Stimulated activated CD4-positive, alpha-beta T cell treated with anti-CD3 and anti-CD28 coated beads, Interleukin-15, amount 100 ng/mL, for 24 hours (primary cell): ENCODE measurements at places on chromosomes 11 and 22.

DNA sequence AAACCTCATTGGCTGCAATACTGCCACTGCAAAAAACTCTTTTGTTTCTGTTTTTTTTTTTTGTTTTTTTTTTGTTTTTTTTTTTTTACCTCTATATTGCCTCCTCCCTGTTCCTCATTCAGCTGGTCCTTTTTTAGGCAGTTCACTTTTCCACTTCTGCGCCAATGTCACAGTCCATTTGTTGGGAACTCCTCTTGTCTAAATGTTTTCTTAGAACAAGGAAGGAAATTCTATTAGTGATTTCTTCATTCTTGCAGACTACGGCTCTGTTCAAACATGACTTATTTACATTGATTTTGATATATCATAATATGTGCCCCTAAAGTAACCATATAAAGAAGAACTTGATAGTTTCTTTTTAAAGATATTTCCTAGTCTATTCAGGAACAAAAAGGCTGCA, 2.9 kb downstream of the FAM118B start:
- no peak for DNase-seq

DNA sequence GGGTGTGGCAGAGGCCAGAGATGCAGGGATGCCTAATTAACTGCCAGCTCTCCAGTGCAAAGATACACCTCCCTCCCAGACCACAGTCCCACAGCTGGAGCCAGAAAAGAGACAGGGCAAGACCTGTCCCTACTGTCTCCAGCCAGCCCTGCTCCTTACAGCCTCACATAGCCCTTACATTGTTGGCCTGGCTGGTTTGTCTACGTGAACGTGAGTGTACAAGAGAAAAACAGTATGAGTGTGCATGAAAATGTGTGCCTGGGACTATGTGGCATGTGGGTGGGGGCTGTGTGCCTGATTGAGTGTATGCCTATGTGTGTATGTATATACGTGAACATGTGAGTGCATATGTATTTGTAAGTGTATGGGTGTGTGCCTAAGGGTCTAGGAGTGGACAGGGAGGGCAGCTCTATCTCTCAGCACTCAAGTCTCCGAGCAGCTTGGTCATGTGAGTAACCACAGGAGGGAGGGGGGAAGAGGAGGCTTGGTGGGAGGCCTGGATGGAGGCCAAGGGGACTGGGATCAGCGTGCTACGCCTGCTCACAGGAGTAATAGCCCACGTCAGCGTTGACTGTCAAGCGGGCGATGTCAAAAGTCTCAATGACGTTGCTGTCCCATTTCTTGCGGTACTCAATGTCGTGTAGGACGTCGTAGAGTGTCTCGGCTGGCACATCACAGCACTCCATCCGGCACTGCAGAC, 6.6 kb upstream of the ARAP1 start:
- no peak for DNase-seq

DNA sequence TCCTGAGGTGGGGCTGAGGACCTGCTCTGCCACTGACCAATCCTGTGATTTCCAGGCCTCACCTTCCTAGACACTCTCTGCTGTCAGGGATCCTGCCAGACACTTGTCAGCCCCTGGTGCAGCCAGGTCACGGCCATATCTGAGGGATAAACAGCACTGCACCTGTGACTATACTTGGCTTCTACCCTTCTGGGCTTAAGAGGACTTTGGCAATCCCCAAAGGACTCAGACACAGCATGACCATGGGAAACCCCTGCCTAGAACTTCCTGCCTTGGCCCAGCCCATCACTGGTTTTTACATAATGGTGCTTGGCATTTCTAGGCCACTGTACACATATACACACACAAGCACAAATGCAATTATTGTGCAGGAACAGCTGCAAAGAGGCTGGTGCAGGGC, 11.6 kb upstream of the OLFML1 start:
- no peak for DNase-seq

- DNase-seq = no peak
Observed at GRCh38 chr22:33707581-33707980, 212.7 kb downstream of the LARGE1 start.

DNA sequence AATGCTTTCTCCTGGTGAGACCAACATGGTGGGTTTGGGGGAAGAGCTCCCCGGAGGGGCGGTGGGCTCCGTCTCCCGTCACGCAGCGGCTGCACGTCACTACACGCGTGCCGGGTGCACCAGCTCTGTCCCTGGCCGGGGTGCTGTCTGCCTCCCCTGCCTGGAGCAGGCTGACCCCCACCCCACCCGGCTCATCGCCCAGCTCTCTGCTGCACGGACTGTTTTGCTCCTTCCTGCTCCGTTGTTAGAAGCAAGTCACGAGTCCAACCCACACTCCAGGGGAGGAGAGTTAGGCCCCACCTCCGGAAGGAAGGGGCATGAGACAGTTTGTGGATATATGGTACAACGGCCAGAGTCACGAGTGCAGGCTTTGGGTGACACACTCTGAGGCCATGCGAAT, 364.9 kb downstream of the BRD1 start:
- DNase-seq = no peak

DNA sequence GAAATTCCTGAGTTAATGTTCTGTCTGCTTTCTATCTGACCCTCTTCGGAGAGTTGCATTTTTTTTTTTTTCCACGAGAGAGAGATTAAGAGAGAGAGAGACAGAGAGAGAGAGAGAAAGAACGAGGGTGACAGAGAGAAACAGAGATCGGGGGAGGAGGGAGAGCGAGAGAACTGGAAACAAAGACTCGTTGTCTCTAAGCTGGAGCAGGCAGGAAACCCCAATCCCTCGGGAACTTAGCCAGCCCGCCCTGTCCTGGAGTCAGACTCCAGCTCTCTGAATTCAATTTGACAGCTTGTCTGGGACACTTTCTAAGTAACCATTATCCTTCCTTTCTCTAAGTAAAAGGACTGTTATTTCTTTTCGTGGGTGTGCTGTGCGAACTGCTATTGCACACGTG, 76.9 kb downstream of the KCNJ1 start:
- DNase-seq = no peak

DNA sequence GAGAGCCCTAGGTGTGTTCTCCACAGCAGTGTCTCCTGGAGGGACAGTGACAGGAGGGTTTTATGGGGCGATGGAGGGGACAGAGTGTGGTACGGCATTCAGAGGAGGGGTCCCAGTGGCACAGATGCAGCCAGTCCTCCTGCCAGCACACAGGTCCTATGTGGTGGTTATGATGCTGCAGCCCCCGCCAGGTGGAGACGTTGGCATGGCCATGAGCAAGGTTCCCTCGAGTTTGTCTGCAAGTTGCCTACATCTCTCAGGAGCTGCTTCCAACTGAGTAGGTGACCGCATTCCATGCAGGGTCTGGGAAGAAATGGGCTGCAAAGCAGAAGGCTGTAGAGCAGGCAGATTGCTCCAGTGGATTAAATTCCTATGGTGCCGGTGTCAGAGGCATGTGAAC, 646.0 kb downstream of the TBC1D22A start:
- DNase-seq = no peak

GRCh38 chr11:18495703-18496102, 31.0 kb downstream of the TSG101 start:
- no peak for DNase-seq

- DNase-seq = peak; percentile 4
Observed at GRCh38 chr11:27319072-27319471, 43.9 kb downstream of the CCDC34 start.

- no peak for DNase-seq
Observed at GRCh38 chr22:50081426-50082196, 3.6 kb downstream of the MLC1 start.

DNA sequence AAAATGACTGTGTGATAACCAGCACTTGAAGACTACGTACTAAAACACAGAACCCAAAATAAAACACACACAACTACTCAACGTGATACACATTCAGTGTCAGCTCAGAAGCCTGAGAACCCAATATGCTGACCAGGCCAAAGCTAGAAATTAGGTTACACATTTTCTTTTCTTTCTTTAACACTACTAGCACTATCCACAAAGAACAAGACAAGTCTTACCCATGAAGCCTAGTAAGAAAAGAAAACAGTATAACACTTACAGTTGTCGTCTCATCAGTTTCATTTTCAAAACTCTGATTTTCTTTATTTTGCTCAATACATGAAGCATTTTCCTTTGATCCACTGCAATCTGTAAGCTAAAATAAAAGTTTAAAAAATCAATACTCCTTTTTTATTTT, 472.9 kb downstream of the DLG2 start:
- no peak for DNase-seq

- no peak for DNase-seq
Observed at GRCh38 chr11:85699957-85700741, 14.2 kb upstream of the CCDC89 start.

GRCh38 chr11:121214861-121215260, 77.7 kb upstream of the SC5D start:
- no peak for DNase-seq

DNA sequence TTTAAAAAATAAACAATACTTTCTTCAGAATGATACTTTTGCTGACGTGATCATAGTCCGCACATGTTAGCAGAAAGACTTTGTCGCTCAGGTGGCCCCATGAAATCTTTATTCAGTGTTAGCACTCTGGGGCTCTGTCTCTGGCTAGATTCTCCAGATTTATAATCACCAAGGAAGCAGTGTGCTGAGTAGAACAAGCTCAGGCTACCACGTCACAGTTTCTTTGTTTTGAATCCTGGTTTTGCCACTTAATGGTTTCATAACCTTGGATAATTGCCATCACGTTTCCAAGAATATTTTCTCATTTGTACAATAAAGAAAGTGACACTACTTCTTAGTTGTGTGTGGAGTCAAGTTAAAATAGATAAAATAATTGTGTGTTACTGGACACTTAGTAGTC, 3.9 kb upstream of the MUC15 start:
- no peak for DNase-seq

DNA sequence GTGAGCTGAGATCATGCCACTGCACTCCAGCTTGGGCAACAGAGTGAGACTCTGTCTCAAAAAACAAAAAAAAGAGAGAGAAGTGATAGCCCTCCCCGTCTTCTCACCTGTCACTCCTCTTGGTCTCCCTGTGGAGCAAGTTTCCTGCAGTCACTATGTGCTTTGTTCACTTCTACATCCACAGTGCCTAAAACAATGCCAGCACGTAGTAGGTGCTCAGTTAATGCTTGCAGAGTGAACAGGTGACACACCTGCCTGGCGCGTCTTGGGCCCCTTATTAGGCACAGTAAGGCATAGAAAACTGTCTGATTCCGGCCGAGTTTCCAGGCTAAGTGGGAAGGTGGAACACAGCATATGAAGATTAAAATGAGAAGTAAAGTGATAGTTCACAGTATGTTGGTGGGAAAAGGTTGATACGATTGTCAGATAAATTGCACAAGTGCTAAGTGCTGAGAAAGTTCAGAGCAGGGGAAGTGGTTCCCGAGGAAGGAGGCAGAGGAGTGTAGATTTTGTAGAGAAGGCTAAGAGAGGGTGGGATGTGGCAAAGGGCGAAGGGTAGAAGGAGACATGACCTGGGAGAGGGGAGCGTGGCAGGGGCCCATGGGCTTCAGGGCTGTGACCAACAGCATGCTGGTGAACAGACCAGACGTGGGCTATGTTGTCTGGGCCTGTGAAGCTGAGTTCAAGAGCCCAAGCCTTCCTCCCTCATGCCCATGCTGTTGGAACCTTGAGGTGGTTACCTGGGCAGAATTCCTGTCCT, 41.9 kb downstream of the BCR start:
- DNase-seq = no peak

- DNase-seq = no peak
Observed at GRCh38 chr11:75773595-75774353, 5.2 kb downstream of the DGAT2 start.

DNA sequence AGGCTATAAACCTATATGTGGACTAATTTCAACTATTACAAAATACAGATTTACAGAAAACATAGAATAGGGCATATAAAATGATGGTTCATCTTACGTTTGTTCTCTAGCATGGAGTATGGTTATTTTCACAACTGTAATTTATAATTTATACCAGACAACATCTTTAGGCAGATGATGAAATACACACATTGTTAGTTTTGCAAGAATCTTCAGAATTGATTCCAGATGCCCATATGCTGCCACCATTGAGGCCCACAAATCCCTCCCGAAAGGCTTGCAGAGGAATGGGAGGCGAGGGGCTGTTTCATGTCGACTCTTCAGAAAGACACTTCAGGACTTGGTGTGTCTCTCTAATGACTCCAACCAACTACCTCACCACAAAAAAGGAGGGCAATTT, 6.2 kb downstream of the PTPN5 start:
- DNase-seq = no peak

DNA sequence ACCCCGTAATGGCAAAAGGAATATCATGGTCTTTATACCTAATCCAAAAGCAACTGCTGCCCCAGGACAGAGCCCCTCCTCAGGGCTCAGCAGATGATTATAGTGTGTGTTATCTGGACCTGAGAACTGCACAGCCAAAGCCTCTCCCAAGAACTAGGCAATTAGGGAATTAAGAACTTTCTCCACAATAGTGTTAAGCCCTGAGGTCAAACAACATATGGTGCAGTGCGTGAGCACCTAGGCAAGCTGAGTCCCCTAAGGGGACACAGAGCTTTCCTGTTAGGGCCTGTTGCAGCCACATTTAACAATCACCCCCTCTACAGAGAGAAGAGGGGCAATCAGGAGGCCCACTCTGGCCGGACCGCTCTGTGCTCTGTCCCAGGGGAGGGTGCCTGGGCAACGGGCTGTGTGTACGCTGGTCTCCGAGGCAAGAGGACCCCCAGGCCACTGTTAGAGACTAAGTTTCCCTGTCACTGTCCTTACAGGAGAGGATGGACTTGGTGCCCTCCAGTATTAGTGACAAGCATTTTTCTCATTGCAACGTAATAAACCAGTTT, 1.4 kb upstream of the KCNJ5 start:
- no peak for DNase-seq

DNA sequence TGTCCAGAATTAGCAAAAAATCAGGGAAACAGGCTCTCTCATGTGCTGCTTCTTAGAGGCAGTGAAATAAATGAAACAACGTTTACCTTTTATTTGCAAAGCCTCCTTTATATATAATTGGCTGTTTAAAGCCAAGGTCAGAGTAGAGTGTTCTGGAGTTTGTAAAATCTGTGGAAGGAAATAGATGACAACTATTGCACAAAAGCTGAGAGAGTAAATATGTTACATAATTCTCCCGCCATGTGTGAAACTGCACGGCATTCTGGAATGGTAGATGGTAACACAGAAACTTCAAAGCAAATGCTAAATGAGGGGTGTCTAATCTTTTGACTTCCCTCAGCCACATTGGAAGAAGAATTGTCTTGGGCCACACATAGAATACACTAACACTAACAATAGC, 51.5 kb upstream of the FGF3 start:
- DNase-seq = no peak

GRCh38 chr11:30810116-30810515, 224.0 kb upstream of the MPPED2 start:
- DNase-seq = no peak

- no peak for DNase-seq
Observed at GRCh38 chr11:112306230-112306629, 45.6 kb upstream of the PLET1 start.

GRCh38 chr11:44260081-44260480, 49.9 kb downstream of the ALX4 start:
- DNase-seq = no peak

DNA sequence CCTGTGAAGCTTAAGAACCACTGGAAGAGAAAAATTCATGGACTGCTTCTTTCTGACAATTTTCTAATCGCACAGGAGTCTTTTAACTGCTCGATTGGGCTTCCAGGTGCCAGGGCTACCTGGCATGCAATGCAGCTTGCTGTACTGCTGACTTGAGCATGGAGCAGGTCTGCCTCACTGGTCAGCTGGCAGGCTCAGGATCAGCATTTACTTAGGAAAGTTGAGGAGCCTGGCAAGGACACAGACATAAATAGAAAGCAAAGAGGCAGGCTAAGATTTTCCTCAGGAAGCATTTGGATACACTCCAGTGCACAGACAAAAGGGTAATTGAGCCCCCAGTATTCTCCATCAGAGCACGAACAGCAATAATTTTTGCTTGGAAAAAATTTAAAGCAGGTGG, 163.5 kb downstream of the CSNK2A3 start:
- DNase-seq = no peak
